ENCODE measurements at places on chromosomes 5 and 9. TPM values are rescaled to one million over a fixed set of nuclear protein-coding genes. Genes with fewer than 3 reads are reported as not detected.
A peak's percentile ranks its signal among the peaks of the same experiment; 100 is the strongest.

DNA sequence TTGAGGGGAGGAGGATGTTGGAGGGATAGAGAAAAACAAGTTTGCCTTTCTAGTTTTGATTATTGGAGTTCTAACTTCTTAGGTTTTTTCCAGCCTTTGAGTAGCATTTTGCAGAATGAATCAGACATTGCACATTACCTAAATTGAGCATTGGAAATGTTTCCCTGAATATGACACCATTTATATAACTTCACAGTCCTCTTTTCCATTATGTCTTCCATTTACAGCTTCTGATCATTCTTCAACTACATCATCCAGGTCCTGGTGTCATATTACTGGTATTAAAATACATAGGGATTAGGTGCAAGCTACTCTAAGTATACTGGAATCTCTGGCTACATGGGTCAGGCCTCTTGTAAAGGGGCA lies 286.1 kb downstream of the ARHGAP26 start:
- DNase-seq = no peak

- peak; percentile 86 for DNase-seq
These were observed 74.5 kb upstream of the BARHL1 start for GRCh38 chr9:132507670-132508469.

- DNase-seq = no peak
These were observed 12.5 kb upstream of the LPAR1 start for GRCh38 chr9:111050819-111051218.

The NRG2 gene
- total RNA-seq = 0.06 TPM

Data from SJCRH30 (cell line).